Renal cortex interstitium (tissue), 15 donors: ENCODE measurements at places on chromosomes 12 and 14.

DNA sequence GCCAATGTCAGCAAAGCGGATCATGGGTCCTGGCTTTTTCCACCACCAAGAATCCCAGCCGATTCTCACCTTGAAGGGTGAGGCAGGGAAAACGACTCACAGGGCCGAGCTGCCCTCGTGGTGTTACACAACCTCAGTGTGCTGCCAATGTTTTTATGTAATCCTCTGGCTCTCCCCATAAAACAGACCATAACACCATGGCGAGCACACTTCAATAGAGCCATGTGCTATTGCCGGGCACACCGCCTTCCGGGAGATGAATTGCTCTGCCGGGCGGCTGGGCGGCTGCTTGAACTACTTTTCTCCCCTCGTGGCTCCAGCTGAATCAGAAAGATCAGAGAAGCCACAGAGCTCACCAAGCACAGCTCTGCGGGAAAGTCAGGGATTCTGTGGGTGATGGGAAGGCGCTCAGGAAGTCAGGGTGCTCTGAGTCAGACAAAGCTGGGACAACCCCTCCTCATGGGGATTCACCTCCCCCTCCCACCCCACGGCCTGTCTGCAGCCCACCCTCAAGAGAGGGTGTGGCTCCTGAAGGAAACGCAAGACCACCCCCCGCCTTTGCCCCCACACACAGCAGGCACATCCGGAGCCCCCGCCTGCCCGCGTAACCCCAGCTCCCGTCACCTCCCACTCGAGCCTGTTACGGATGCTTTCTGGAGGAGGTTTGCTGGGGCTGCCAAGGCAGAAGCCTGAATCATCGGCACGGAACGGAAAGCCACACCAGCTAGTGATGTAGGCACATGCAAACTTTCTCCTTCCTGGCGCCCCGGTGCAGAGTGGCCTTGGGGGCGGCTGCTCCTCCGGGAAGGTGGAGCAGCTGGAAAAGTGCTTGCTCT lies 1.8 kb downstream of the GALNT9 start:
- peak; percentile 66 for DNase-seq

DNA sequence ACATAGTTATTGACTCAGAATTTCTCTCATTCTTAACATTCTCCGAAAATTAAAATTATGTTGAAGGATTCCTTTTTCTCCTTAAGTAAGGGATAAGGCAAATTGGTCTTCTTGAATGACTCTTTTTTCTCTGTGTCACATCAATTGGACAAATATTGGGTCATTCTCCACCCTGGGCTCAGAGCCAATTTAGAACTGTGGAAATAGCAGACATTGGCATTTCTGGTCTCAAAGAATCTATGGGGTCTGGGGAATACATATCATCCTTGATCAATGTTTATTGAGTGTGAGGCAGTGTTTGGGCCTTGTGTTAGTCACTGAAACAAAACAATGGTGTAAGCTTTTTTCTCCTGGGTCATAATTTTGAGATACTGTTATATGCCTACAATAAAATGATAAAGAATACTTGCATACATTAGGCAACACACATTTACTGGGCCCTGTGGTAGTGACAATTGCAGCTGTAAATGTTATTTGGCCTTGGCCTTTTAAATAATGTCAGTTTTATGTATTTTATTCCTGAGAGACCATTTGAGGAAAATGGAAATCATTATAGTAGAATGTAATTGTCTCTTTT lies 414.6 kb downstream of the TMEM132D start:
- DNase-seq, result no peak

- no peak for DNase-seq
These were observed 44.5 kb upstream of the SYT10 start for GRCh38 chr12:33484161-33484560.

DNA sequence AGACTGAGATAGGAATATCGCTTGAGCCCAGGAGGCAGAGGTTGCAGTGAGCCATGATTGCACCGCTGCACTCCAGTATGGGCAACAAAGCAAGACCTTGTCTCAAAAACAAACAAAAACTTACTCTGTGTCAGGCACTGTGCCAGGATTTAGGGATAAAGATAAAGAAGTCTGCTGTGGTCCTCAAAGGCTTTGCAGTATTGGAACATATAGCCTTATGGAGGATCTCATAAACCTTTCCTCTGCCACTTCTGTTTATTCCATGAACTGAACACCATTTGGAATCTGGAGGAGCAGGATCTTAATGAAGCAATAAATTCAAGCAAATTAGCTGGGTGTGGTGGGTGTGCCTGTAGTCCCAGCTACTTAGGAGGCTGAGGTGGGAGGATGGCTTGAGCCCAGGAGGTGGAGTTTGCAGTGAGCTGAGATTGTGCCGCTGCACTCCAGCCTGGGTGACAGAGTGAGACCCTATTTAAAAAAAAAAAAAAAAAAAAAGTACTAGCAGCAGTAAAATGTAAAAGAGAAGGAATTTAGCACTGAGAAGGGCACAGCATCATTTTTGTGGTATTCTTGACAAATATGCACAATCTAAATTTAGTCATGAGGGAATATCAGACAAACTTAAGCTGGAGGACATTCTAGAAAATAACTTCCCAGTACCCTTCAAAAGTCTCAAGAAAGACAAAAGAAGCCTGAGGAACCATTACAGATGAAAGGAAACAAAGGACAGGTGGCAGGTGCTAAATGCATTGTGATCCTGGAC lies 27.1 kb downstream of the BMAL2 start:
- no peak for DNase-seq

- DNase-seq, result no peak
These were observed 13.0 kb upstream of the NUP107 start for GRCh38 chr12:68673788-68674187.

DNA sequence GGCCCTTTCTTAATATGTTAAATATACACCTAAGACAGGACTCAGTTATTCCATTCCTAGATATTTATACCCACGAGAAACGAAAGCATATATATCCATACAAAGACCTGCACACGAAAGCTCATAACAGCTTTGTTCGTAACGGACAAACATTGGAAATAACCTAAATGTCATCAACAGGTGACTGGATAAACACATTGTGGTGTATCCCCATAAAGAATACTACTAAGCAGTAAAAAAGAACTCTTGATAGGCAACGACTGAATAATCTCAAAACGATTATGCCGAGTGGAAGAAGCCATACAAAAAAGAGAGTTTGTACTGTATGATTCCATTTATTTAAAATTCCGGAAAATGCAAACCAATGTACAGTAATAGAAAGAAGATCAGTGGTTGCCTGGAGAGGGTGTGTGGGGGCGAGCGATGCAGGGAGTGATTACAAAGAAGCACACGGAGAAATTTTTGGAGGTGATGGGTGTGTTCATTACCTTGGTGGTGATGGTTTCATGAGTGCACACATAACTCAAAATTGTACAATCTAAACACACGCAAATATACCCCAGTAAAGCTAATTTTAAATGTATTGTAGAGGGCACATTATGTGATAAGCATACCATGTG lies 1.4 kb upstream of the SCN8A start:
- DNase-seq, result no peak

DNA sequence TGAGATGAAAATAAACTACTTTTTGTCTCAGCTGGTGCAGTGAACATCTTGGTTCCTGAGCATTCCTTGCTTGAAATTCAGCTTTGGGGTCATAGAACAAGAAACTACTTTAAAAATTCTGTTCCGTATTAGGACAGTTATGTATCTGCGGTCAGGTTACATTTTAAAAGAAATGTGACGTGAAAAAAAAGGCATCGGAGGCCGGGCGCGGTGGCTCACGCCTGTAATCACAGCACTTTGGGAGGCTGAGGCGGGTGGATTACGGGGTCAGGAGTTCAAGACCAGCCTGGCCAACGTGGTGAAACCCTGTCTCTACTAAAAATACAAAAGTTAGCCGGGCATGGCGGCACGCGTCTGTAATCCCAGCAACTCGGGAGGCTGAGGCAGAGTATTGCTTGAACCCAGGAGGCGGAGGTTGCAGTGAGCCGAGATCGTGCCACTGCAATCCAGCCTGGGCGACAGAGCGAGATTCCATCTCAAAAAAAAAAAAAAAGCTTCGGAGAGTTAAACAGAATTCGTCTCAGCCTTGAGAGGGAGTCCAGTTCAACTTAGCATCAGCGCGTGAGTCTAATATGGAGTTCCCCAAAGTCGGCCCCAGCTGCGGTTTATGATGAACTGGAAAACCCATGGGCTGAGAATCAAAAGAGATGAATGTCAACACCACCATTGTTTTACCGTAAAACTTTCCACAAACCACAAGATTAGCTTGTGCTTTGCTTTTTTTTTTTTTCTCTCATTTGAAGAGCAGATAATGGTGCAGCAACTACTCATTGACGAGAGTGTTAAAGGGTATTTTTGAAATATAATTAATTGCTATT lies 2.1 kb upstream of the SLC2A13 start:
- DNase-seq, result no peak

DNA sequence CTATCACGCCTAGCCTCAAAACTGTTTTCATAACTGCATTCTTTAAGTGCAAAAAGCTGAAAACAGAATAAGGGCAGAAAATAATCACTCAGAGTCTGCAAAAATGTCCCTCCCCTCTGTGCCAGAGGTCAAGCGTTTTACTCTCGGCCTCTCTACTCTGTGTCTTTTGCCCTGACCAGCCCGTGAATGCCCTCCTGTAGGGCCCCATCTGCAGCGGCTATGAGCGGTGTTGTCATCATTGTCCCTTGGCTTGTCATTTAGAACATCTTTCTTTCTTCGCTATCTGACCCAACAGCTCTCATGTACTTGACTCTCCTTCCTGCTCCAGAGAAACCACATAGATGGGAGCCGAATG lies 21.7 kb downstream of the ELK3 start:
- DNase-seq, result no peak

DNA sequence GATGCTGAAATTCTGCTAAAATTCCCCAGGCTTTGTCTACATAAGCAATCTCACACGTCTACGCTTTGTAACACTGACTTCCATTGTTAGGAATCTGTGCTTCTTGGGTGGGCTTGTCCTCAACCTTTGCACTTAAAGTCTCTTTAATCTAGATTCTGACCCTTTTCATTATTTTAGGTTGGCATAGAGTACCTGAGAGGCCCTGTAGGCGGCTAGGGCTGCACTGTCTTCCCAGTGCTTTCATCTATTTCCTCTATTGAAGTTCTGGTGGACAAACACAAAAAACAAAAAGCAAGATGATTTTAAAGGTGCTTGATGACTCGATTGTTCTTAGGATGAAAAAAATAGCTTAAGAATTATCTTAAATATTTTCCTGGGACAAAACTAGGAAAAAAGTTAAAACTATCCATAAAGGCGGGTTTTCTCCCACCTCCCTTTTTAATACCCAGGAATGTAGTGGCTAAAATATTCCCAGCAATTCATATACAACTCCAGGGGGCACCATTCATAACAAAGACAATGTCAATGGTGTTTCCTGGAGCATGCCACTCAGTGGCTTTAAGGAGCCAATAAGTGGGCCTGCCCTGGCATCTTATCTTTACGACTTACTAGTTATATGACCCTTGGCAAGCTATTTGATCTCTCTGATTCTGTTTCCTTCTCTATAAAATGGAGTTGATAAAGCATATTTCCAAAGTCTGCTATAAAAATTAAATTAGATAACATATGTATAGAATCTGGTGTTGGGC lies 197.5 kb downstream of the STXBP6 start:
- no peak for DNase-seq

GRCh38 chr12:4091016-4091743 lies 182.4 kb upstream of the CCND2 start:
- DNase-seq, result no peak

DNA sequence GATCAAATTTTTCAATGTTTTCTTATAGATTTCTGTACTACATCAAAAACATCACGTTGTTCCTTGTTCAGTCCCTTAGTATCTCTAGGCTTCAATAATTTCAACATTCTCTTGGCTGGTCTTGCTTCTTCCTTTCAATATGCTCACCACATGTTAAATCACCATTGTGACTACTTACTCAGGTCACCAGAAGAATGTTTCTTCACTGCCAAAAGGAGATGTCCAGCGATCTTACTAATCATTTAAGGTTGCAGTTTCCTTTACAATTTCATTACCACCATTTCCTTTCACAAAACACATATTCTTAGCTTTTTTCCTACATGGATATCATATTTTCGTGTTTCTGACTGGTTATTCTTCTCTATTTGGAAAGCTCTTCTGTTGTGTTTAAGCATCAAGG lies 363.8 kb downstream of the NAV3 start:
- DNase-seq, result no peak

DNA sequence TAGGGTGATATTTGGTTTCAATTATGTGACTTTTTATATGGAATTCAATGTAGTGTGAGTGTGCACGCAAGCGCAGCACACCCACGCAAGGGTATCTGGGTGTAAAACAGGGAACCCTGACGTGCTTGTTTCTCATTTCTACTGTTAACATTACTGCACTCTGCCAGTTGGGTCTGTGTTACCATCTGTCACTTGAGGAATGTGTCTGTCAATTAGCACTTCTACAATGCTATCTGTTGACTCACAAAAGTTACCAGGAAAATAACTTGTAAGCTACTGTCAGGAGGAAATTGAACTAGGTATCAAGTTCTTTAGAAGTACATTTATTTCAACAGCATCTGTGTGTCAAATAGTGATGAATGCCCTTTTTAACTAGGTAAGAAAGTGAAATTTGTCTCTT lies 695.5 kb upstream of the LRFN5 start:
- no peak for DNase-seq

DNA sequence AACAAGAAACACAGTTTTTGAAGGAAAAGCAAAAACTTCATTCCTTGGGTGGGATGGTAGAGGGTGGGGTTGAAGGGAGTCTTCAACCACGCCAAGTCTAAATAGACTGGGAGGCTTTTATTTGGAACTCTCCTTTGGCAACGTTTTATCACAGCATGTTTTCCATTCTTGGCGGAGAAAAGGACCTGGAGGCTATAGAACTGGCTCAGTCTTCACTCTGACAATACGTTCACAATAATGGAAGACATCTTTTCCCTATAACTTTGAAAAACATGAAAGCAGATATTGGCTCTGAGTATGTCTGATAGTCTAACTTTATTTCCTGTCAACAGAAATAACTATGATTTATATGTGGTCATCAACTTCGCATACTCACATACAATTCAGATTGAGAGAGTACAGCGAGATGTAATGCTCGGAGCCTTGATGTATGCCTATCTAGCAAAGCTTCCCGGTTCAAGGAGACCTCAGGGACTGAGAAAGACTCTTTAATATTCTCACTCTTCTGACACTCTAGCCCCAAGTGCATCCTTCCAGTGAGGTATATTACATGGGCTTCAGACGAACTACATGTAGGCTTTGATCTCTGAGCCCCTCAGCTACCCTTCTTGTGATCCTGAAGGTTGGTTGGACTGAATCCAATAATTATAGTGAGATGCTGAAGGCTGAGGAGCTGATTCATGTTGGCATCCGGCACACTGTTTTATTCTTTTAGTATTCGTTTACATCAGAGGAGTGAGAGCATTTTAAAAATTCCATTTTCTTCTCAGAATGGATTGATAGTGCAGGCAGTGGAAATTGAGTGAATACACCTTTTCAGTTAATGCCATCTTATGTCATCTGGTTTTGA lies 14.0 kb downstream of the TMEM30B start:
- DNase-seq, result no peak
